ENCODE measurements at places on chromosomes 16 and 17.

GRCh38 chr17:6668727-6669425, 17.3 kb downstream of the C17orf100 start:
- no peak for DNase-seq

- no peak for DNase-seq
These were observed 158.6 kb downstream of the PMP22 start for GRCh38 chr17:15106540-15106939.

- DNase-seq, result no peak
These were observed 25.8 kb downstream of the ADCY9 start for GRCh38 chr16:4090351-4090851.

DNA sequence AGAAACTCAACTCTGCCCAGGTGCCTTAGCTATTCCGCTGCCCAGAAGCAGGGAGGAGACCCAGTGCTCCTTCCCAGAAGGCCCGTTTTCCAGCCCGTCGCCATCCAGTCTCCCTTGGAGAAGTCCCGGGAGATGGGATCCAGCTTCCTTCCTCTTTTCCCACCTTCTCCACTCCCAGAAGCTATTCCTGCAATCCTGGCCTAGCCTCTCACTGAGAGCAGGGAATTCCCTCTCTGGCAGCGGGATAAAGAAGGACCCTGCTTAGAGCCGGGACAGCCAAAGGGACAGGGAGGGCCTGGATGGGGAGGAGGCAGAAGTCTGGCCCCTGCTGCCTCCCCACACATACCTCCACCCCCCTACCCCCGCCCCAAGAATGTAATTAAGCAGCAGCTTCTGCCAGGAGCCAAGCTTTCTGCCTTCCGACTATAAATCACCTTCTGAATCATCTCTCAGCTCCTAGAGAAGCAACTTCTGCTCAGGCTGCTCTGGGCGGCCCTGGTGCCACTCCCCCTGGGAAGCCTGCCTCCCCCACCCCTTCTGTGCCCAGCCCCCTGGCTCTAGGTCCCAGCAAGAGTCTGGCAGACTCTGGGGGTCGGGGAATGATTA, 6.4 kb downstream of the WNT3 start:
- DNase-seq, result no peak

DNA sequence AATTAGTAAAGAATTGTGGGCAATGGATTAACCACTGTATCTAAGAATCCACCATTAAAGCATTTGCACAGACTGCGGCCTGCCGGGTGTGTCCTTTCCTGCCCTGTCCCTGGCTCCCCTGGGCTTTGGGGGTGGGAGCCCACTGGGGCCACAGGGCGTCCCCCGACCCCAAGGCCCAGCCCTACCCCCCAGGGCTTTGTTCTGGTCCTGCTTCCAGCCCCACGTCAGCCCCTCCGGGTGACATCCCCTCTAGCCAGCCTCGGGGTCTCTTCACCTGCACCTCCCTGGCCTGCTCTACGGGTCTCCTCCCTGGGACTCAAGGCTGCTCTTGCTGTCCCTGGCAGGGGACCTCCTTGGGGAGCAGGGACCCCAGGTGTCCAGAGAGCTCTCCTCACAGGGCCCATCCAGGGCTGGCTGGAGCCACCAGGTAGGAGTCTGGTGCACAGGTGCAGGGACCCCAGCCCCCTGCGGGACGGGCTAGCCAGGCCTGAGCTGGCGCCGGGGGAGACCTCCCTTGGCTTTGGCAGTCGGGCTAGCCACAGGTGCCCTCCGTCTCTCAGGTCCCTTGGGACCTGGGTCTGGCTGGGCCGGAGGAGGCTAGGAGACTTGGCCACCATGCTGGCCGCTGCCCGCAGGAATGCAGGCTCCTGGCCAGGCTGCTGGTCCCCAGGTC, 6.4 kb upstream of the BAIAP3 start:
- no peak for DNase-seq

- DNase-seq, result no peak
These were observed 80.4 kb downstream of the C16orf78 start for GRCh38 chr16:49453983-49454382.

DNA sequence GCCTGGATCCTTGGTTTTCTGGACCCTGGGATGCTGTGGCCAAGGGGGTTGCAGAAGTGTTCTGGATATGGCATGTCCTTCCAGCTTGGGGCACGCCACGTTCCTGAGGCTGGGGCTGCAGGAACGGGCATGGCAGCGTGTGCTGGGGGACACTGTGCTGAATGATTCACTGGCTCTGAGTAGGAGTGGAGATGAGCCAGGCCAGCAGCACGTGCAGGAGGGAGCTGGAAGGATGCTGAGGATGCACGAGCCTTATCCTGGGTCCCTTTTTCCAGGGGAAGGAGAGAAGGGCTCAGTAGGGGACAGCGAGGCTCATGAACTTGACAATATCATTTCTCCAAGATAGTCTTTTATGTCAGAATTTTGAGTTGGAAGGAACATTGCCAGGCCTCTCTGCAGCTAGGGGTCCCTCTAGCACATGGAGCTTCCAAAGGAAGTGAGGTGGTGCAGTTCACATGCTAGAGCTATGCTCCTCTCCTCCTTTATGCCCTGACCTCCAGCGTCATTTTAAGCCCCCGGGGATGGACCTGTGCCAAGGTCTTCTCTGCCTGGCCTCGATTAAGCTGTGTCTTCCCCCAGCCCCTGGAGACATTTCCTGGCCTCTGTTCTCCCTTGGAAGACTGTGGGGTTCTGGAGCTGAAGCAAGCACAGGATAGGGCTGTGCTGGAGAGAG, 125.9 kb downstream of the OR1D5 start:
- DNase-seq, result no peak

GRCh38 chr16:85270374-85270773, 158.1 kb upstream of the CIBAR2 start:
- DNase-seq, result no peak

- no peak for DNase-seq
These were observed 81.8 kb downstream of the PRKCB start for GRCh38 chr16:23917621-23918020.

DNA sequence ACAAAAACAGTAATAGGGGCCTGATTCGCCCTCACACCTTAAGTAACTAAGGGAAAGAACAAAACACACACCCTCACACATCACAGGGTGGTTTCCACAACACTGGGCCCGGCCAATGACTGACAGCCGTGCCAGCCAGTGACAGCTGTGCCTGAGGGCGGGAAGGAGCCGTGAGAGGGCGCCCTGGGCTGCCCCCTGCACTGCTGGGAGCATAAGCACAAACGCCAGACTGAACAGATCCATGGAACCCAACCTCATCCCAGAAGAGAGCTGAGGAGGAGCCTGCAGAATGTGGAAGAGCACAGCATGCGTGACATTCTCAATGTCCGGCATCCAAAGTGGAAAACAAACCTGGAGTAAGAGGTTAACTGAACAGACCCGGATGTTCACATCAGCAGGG, 16.0 kb downstream of the CSNK1D start:
- peak; percentile 67 for DNase-seq

DNA sequence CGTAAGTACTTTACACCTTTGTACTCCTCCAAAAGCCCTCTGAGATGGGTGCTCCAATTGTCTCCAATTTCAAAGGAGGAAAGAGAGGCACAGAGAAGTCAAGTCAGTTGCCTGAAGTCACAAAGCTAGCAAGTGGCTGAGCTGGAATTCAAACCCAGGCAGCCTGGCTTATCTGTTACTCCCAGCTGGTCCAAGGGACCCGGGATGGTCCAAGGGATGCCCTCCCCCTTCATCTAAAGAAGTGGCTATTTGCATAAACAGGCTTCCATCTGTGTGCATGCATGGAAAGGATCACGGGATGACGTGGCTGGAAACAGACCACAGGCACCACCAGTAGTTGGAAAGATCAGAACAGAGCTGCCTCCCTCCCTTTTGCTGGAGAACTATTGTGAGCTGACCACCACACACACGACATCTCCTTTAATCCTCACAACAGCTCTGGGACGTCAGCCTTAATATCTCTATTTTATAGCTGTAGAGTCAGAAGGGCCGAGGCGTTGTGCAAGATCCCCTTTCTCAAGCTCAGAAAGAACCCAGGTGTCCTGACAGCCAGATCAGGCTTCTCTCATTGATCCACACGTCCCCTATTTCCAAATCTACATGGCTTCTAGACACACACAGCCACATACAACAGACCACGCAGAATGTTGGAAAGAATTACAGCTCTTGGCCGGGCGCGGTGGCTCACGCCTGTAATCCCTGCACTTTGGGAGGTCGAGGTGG, 10.9 kb upstream of the COL1A1 start:
- DNase-seq, result no peak

- no peak for DNase-seq
These were observed 33.2 kb downstream of the CCDC57 start for GRCh38 chr17:82179412-82179811.

- no peak for DNase-seq
These were observed 1.2 kb downstream of the OR1F1 start for GRCh38 chr16:3188925-3189825.

GRCh38 chr17:61495161-61495857, 43.1 kb downstream of the TBX4 start:
- DNase-seq, result no peak

- DNase-seq, result no peak
These were observed 45.0 kb downstream of the TEX2 start for GRCh38 chr17:64218066-64218465.

DNA sequence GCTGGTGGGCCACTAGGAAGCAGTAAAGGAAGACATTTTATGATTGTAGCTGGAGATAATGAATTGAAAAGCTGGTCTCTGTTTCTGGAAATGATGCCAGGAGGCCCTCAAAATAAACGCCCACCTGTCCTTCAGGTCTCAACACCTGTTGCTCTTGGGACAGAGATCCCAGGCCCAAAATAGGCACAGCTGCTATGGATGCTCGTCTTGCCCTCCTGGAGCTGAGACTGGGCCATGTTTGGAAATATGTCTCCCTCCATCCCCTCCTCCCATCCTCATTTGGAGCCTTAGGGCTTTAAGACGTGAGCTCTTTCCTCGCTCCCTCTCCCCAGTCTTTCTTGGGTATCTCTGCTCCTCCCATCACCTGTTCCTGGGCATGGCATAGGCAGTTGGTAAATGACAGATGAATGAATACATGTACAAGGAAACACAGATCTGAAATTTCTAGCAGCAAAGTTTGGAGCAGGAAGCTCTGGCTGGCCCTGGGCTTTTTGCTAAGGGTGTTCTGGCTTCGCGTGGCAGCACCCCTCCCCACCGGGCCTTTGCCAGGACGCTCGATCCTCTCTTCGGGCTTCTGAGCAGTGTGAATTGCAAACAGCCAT, 33.3 kb downstream of the MYH3 start:
- no peak for DNase-seq

- no peak for DNase-seq
These were observed 10.9 kb downstream of the KIFC3 start for GRCh38 chr16:57791195-57791892.

DNA sequence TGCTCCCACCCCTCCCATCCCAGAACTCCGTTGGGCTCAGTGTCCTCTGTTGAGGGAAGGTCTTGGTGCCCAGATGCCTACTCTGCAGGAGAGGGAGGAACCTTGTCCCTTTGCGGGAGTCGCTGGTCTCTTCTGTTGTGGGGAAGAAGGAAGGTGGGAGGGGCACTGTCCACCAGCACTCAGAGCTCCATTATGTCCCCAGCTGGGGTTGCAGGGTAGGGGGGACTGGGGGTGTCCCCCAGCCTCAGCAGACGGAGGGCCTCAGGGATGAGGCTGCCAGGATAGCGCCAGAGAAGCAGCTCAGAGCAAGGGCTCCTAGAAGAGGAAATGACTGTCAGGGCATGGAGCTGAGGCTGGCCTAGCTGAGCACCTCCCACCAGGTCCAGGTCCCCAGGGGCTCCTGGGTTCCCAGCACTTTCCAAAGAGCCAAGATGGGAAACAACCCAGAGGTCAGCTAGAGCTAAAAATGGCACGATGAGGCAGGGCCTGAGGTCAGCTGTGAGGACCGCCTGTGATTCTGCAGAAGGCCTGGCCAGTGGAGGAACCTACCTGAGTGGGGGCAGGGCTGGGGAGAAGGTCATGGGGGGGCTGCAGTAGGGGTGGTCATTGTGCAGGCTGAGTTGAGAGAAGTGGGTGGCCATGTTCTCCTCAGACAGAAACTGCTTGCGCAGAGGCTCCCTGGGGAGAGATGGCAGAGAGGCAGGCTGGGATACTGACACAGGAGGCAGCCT, 893 bp downstream of the HCFC1R1 start:
- no peak for DNase-seq

DNA sequence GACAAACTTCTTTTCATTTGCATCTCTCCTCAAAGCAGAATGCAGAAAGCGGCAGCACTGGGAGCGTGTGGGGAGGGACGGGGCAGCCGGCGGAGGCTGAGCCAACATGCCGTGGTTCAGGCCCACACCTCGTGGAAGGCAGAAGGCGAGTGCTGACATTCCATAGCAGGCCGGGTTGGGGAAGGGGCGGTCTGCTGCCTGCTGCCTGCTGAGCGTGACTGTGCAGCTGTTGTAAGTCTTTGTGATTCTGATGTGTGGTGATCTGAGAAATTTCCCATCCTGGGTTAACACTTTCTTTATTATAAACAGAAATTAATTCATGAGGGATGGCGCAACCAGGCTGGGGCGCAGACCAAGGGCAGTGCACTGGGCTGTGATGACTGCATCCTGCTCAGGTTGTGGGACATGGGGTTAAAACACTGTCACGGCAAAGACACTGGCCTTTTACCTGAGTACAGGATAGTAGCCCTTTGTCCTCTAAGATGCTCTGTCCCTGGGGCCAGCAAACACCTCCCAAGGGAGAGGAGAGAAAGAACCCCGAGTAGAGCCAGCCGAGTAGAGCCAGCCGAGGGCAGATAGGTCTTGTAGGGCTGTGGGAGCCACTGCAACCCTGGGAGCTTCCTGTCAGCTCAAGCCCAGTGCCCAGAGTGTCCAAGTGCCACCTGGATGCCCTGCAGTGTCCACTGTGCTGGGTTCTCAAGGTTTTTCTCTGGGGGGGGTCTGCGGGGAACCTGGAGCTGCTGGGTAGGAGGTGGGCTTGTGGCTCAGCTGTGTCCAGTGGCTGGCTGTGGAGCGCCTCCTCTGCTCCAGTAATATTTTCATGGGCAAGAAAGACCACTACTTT, 8.8 kb upstream of the DNASE1 start:
- no peak for DNase-seq

GRCh38 chr17:76131692-76132573, 9.1 kb downstream of the FOXJ1 start:
- no peak for DNase-seq

- no peak for DNase-seq
These were observed 19.1 kb downstream of the OSBPL7 start for GRCh38 chr17:47802341-47803022.

DNA sequence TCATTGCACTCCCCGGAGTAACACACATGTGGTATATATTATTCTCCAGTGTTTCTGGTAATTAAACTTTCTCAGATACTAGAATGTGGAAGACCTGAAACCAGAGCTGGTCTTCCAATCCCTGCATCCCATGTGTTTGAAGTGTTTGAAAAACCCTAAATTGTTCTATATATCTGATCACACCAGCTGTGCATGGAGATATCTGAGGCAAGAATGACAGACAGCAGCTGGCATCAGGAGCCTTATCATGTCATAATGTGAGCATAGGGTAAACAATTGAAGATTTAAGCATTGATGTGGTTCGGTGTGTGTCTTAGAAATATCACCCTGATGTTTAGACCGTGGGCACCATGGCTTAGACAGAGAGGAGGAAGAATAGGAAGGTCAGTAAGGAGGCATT, 251.0 kb downstream of the CDH11 start:
- no peak for DNase-seq
